ENCODE measurements at places on chromosomes 5 and 9.

GRCh38 chr5:142713121-142713706, 27.3 kb upstream of the FGF1 start:
- peak; percentile 89 for DNase-seq

DNA sequence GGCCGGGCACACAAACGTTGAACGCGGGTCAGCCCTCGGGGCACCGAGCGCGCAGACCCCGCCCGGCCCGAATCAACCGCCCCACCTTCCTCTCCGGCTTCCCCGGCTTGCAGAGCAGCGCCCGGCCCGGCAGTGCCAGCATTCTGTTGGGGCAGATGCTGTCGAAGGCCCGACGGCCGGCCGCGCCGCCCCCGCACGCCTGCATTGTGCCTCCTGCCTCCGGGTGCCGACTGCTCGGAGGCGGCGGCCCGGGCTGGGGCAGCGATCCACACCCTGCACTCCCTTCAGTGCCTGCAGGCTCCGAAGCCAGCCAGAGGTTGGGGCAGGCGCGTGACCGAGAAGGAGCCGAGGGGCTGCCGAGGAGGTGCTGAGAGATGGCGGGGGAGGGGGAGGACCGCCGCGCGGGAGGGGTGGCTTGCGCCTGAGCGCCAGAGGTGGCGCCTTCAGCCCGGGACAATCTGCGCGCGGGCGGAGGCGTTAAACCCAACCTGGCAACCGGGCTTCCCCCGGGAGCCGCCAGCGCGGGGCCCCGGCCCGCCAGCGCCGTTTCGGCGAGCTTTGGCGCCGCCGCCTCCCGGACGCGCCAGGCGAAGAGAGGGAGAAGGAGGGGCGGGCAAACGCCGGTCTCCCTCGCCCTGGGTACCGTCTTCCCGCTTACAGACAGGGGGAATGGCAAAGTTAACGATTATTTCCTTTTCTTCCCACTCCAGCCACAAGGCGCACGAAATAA, at the start of gene MCIDAS:
Gene MCIDAS (minus strand): TSS at position 382 of the 730 bp plus-strand sequence. CDS start 177 bp downstream, at position 205.
- DNase-seq: peak; percentile 70

DNA sequence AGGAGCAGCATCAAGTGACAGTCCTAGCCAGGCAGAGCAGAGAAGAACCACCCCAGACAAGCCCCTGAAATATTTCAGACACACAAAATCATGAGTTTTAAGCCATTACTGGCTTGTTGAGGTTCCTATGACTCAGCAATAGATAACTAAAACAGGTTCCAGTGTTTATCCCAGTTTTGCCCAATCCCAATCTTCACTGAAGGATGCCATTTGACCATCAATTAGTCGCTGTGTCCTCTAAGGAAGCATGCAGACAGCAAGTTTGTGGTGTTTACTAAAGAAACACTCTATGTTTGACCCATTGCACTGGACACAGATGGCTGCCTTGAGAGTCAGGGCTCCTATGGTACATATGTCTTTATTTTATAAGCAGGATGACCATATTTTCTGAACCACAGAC, 186.7 kb downstream of the SYK start:
- DNase-seq: peak; percentile 33

DNA sequence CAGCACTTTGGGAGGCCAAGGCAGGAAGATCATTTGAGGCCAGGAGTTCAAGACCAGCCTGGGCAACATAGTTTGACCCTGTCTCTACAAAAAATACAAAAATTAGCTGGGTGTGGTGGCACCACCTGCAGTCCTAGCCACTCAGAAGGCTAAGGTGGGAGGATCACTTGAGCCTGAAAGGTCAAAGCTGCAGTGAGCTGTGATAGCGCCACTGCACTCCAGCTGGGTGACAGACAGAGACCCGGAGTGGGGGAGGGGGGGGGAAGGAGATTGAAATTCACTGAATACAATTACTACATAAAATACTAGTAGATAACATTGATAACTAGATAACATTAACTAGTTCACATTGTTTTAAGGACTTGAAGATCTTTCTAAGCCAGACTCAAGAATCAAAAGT, 345.6 kb downstream of the BNC2 start:
- DNase-seq: no peak

DNA sequence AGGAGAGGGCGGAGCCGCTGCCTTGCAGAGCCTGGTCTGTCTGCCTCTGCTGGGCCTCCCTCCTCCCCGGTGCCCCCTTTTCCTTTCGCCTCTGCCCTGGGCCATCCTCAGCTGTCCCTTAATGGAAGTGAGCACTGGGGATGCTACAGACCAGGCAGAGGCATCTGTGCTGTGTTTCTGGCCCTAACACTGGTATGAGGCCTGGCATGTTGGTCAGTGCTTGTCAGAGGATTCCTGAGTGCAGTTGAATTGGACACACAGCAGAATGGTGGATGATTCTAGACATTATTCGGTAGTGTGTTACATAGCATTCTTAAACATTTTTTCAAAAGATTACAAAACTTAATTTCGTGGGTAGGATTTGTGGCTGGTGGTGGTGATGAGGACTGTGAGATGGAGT, 88.6 kb downstream of the EHMT1 start:
- DNase-seq: no peak

DNA sequence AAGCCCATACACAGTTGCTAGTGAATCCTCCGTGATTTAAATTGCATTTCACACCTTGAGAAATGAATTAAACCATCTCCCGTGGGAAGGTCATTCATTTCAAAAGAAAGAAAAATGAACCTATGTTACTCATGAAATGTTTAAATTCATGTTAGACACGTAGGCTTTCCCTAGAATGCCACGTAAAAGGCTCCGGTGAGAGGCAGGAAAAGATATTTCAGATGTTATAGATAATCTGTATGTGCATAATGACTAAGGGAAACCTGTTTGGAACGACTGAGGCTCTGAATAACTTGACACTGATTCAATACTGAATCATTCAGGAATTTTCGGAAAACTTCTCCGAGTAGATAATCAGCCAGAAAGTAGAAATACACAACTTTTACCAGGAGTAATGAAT, 134.3 kb upstream of the ICE1 start:
- DNase-seq: peak; percentile 54

DNA sequence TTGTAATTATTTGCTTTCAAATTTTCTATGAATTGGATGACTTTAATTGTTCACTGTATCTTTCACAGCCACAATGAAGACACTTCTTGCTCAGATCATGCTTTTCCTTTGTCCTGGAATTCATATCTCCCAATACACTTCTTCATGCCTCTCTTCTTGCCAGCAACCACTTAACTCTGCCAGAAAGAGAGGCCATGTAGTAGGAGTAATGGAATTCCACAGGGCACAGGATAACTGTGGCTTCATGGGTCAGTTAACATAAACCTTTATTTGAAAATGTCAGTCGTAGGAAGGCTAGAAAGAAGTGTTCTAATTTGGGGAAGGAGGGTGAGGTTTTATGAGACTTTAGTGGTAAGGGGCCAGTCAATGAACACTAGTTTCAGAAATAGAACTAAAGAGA, 190.3 kb downstream of the TMEM167A start:
- DNase-seq: peak; percentile 79

DNA sequence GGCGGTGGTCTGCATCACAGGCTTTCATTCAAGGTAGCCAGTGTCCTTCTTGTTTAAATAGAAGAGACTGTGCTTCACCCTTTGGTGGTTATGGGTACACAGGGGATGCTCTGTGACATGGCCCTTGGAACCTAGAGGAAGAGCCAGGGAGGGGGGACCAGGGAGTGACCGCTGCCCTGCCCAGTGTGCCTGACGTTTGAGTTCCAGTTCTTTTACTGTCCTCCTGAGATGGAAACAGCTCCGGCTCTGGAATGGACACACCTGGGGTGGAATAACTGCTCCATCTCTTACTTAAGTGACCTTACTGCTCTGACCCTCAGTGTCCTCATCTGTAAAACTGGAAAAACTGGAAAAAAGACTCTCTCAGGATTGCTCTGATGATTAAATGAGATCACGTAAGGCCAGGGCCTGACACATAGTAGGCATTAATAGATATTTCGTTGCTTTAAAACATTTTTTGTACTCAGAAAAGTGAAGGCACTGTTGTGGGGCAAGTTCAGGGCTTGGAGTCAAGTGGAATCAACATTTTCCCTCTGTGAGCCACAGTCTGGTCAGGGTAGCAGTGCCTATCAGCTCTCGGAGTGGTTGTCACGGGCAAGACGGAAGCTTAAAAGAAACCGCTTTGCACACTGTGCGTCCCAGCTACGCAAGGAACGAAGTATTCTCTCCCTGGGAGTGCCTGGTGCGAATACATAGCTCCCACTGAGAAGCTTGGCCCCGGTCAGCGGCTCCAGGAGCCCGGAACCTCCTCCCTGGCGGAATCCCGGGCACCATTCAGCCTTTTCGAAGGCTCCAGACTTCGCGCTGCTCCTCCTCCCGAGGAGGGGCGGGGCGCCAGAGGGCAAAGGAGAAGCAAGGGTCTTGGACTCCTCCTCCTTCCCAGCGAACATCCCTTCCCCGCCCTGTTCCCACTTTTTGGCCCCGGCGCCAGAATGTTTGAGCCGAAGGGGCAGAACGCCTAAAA, 5.8 kb downstream of the POU4F3 start:
- peak; percentile 36 for DNase-seq

- peak; percentile 30 for DNase-seq
These were observed 90.7 kb upstream of the IL12B start for GRCh38 chr5:159420940-159421339.

- no peak for DNase-seq
These were observed 357.0 kb downstream of the TLE4 start for GRCh38 chr9:79928661-79929223.

DNA sequence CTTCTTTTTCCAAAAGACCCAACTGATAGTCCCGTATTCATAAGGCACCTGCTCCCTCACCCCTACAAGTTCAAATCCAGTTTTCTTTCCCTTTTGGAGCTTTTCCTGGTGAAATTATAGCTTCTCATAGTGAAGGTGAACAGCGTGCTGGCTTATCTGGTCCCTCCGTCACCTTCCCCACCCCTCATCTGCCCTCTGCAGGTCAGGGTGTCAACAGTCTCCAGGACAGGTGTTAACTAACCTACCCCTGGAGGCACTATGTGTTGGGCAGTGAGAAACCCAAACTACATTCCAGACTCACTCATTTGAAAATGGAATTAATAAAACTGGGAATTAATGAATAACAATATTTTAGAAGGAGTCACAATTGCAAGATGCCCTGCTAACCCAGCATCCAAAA, 109.0 kb upstream of the TAS2R1 start:
- DNase-seq: no peak

GRCh38 chr5:126981701-126982100, 48.7 kb downstream of the MARCHF3 start:
- DNase-seq: no peak

DNA sequence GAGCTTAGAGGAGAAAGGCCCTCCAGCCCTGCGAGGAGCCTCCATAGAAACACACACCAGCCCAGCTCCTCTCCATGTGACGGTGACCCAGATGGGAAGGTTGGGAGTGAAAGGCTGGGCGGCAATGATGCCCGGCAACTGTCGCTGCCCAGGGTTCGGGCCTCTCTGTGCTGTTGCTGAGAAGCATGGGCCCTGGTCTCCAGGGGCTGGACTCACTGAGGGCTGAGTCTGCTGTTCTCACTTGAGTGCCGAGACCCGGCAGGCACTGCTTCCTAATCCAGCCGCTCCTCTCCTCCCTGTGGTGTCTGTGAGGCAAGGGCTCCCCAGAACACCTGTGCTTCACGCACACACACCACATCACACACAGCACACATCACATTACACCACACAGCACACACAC, 493.6 kb downstream of the GADD45G start:
- DNase-seq: no peak

DNA sequence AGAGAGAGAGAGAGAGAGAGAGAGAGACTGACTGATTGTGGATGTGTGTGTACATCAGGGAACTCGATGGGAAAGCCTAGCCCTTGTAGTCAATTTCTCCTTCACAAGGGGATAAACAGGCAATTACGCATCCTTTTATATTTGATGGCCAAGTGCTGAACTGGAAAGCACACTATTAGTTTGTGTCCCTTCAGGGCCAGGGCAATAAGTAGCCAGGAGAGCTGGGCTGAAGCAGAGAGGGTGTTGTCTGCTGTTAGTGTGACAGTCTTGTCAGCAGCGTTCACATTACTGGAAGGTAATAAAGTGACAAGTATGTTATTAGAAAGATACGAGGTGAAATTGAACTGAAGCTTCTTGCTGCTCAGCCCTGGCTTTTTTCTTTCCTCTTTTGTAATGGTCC, 457.7 kb downstream of the BNC2 start:
- no peak for DNase-seq

DNA sequence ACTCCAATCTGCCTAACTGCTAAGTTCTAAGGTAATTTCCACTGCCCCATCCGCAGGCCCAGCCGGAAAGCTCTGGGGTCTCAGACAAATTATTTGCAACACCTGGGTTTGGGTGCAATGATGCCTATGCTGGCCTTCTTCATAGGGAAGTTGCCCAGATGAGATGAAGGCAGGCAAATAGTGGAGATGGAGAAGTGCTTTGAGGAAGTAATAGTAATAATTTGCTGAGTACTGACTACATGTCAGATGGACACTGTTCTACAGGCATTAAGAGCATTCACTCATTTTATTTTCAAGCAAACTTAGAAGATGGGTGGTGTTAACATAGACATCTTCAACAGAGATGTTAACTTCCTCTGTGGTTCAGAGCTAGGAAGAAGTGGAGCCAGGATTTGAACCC, 3.8 kb downstream of the PCDH12 start:
- DNase-seq: no peak

DNA sequence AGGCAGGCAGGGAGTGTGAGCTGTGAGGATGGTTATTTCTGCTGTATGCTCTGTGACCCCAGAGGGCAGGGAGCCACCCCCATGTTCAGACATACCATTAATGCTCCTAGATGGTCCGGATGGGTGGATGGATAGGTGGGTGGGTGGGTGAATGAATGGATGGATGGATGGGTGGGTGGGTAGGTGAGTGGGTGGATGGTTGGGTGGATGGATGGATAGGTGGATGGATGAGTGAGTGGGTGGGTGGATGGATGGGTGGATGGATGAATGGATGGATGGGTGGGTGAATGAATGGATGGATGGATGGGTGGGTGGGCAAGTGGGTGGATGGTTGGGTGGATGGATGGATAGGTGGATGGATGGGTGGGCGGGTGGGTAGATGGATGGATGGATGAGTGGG, 63.4 kb upstream of the BARHL1 start:
- DNase-seq: no peak

DNA sequence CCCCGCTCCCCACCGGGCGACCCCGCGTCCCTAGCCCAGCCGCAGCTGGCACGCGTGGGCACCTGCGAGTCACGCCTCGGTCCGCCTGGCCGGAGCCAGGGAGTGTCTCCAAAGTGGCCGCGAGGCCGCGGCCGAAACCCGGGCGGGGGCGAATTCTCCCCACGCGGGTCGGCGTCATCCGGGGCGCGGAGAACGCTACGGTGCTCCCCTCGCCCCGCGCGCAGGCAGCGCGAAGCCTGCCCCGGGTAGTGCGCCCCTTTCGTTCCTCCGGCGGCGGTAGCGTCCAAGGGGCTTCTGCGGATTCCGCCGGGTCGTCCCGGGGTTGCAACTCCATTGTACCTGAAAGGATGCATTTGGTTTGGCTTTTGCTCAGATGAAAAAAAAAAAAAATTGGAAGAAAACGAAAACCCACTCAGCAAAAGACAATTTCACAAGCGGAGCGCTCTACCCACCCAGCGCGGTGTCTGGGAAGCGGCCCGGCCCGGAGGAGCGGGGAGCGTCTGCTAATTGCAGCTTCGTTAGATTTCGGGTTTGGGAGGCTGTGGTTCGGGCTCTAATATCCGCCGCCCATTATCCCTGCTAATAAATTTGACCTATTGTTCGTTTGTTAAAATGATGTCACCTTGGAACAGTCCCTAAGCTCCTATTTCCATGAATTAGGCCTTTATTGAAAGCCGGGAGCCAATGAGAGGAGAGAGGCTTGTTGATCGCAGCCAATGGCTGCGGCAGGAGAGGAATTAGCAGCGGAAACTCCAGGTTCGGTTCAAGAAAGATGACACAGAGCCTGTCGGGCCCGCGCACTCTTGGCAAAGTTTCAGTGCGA, at the start of gene TLX3:
Gene TLX3 (plus strand): TSS at position 796 of the 823 bp plus-strand sequence. CDS start 118 bp downstream, outside the sequence.
- peak; percentile 75 for DNase-seq

Data from kidney tubule cell (primary cell).